ENCODE measurements at places on chromosomes 5 and 9. TPM values are rescaled to one million over a fixed set of nuclear protein-coding genes. Genes with fewer than 3 reads are reported as not detected.

- no peak for DNase-seq
These were observed 215.8 kb downstream of the LRRC70 start for GRCh38 chr5:62794456-62794855.

- DNase-seq: no peak
These were observed 687 bp downstream of the LYSMD3 start for GRCh38 chr5:90528601-90529193.

DNA sequence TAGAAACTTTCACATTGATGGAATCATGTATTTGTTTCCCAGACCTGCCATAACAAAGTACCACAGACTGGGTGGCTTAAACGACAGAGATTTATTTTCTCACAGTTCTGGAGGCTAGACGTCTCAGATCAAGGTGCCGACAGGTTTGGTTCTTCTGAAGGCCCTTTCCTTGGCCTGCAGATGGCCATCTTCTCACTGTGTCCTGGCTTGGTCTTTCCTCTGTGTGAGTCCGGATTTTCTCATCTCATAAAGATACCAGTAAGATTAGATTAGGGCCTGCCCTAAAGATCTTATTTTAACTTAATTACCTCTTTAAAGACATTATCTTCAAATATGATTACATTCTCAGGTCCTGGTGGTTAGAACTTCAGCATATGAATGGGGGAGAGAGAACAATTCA, 5.8 kb downstream of the USP20 start:
- DNase-seq: no peak

DNA sequence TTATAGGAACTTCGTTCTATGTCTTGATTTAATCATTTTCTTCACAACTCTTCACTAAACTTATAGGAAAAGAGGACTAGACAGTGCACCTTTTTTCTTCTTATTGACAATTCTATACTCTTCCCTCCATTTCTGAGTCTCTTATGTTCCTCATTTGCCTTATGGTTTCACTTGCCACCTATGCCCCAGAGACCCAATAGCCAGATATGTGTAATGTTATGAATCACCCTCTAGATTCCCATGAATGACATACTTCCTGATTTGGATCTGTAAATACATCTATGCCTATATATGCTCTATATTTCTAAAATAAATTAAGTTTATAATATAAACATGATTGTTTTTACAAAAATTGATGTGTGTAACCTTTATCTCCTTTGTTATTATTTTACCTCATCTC, 514.1 kb upstream of the MEF2C start:
- DNase-seq: no peak

- DNase-seq: no peak
These were observed 295.2 kb downstream of the MAST4 start for GRCh38 chr5:66891184-66891925.

- no peak for DNase-seq
These were observed 124.2 kb upstream of the ATP10B start for GRCh38 chr5:160976181-160976580.

- DNase-seq: no peak
These were observed 128.0 kb downstream of the ADAMTSL1 start for GRCh38 chr9:18601956-18602355.

DNA sequence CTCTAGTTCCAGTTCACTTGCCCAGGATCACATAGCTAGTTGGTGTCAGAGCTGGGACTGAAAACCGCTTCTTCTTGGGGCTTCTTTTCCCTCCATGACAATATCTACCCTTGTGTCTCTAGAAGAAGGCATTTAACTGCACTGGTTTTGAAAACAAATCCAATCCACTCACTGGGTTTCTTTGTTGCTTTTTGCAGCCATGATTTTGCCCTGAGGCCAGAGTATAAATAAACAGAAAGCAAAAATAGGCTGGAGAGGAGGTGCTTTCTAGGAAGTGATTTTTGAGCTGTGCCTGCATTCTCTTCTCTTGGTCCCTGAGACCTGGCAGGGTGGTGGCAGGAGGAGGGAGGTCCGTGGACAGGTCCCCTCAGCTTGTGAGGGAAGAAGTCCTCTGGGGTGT, 6.9 kb upstream of the TRIO start:
- DNase-seq: no peak

DNA sequence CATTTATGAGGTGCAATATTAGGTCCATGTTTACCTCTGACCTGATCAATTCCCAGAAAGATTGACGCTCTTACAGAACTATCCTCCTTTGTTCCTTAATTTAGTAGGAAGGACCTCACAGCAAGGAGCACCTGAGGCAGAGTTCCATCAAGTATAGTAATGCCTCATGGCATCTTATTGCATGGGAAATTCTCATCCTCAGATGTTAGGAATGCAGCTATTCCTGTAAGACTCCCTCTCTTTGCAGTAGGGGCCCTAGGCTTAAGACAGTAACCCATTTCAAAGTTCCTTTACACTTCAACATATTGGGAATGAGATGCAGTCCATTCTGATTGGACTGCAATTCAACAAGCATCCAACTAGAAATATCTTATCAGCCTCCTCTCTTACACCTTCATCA, 69.8 kb downstream of the SLCO4C1 start:
- DNase-seq: no peak

CNTLN gene
- polyA plus RNA-seq: 22.5 TPM

DOCK8 gene
- 8.4 TPM for polyA plus RNA-seq
